ENCODE measurements at places on chromosomes 2 and 18. TPM values are rescaled to one million over a fixed set of nuclear protein-coding genes. Genes with fewer than 3 reads are reported as not detected.

MDH1B gene
- total RNA-seq = 0.77 TPM

VAMP5 gene
- total RNA-seq = 3.0 TPM

SULT1C4 gene
- not detected for total RNA-seq

SEC11C gene
- 272 TPM for total RNA-seq

SYT4 gene
- not detected for total RNA-seq

ANKRD30BL gene
- not detected for total RNA-seq

GLI2 gene
- 0.74 TPM for total RNA-seq

MAPRE3 gene
- total RNA-seq = 18.0 TPM

SGO2 gene
- total RNA-seq = 14.2 TPM

MAP3K2 gene
- total RNA-seq = 62.9 TPM

HOXD3 gene
- not detected for total RNA-seq

GKN2 gene
- total RNA-seq = not detected

HRH4 gene
- total RNA-seq = 0.10 TPM

Measured in MCF 10A (cell line).